ENCODE measurements at places on chromosomes 13 and 19.

- DNase-seq = no peak
These were observed 25.9 kb downstream of the ACSBG2 start for GRCh38 chr19:6161271-6161850.

DNA sequence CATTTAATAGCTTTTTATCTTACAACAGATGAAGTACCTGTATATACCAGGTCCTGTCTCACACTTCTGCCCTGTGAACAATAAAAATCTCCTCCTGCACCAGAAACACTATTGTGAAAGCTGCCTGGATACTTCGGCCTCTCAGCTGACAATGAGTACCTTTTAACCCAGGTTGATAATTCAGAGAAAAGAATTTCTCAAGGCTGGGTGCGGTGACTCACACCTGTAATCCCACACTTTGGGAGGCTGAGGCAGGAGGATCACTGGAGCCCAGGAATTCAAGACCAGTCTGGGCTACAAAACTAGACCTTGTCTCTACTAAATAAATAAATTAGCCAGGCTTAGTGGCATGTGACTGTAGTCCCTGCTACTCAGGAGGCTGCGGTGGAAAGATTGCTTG, 65.3 kb upstream of the TM9SF2 start:
- no peak for DNase-seq

DNA sequence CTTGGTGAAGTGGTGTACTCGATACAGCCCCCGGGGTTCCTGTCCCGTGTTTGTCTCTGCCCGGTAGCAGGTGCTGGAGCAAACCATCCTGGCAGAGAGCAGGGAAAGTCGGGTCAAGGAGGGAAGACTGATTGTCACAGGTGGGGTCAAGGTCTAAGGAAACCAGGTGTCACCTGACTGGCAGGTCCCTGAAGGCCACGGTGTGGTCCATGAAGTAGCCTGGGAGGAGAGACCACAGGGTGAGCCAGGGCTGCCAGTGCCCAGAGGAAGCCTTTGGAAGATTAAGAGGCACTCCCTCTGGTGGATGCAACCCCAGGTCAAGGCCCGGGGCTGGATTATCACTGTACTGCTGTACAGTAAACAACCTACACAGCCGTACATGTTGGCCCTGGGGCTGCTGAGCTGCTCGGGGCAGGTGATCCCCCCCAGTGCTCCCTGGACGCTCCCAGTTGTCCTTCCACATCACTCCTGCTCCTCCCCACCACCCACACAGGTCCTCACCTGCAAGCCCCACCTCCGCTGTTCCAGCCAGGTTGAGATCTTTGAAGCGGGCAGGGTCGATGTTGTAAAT, 6.0 kb upstream of the CCER2 start:
- DNase-seq = no peak

DNA sequence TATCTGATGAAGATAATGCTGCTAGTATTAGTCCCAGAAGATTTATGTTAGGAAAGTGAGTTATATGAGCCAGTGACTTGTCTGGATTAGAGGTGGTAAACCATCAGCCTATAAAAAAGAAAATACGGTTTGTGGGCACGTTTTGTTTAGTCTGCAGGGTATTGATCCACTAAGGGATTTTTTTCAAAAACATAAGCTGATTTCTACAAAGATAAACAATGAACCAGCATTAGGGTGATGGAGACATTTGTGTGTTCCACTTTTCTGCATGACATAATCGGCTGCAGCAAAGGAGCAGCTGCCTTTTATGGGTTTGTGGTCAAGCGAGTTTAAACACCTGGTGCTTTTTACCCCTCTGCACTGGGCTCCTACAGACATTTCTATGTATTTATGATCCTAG, 836.4 kb upstream of the GPC6 start:
- DNase-seq = no peak

DNA sequence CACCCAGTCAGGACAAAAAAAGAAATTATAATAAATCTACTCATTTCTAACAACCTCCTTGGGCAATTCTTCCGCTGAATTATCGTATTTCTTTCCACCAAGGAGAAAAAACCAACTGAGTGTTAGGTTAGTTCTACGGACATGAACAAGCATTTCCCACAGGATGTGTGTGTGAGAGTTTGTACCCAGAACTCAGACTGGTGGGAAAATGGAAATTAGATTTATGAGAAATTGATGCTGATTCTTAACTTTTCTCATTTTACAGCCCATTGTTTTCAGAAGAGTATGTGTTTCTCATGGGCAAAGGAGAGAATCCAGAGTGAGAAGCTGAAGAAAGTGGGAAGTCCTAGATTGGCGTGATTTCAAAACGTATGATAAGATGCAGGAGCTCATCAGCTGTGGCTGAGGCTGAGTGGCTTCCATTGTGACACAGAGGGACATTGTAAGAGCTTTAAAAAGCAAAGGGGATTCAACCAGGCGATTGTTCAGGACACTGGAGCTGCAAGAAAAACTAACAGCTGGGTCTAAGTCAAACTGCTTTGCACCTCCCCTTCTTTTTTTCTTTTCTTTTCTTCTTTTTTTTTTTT, 184.7 kb upstream of the ARGLU1 start:
- DNase-seq = no peak

- DNase-seq = peak; percentile 64
These were observed at the start of gene R3HDM4 for GRCh38 chr19:913080-913748. Gene R3HDM4, minus strand, starts transcription at chr19:913219. Its CDS starts 62 bp downstream, at chr19:913157.

GRCh38 chr19:13538601-13539253, 32.4 kb upstream of the CACNA1A start:
- no peak for DNase-seq

- no peak for DNase-seq
These were observed 19.7 kb downstream of the ZFR2 start for GRCh38 chr19:3849092-3849491.

- DNase-seq = no peak
These were observed 76.0 kb upstream of the TSC22D1 start for GRCh38 chr13:44652168-44652567.

GRCh38 chr19:50458396-50459066, 17.8 kb upstream of the EMC10 start:
- no peak for DNase-seq

DNA sequence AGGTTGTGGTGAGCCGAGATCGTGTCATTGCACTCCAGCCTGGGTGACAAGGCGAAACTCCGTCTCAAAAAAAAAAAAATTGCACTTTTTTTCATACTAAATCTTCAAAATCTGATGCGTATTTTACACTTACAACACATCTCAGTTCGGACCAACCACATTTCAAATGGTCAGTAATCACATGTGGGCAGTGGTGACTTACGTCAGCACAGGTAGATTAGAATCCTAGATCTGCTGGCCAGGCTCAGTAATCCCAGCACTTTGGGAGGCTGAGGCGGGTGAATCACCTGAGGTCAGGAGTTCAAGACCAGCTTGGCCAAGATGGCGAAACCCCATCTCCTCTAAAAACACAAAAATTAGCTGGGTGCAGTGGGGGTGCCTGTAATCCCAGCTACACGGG, 1.6 kb upstream of the FARSA start:
- no peak for DNase-seq

- DNase-seq = no peak
These were observed 34.0 kb upstream of the PEG3 start for GRCh38 chr19:56874530-56874929.

GRCh38 chr19:48634036-48634342, 3.2 kb downstream of the DBP start:
- no peak for DNase-seq

DNA sequence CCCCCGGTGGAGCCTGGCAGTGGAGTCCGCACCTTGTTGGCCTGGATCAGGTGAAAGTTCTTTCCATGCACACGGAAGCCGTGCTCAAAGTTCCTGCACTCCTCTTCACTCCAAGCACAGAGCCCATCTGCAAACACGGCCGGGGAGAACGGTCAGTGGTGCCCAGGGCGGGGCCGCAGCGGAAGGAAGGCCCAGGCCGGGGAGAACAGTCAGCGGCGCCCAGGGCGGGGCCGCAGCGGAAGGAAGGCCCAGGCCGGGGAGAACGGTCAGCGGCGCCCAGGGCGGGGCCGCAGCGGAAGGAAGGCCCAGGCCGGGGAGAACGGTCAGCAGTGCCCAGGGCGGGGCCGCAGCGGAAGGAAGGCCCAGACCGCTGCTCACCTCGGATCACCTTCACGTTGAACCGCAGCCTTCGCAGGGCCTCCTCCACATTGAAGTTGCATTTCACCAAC, 20.6 kb upstream of the PLPP2 start:
- no peak for DNase-seq

DNA sequence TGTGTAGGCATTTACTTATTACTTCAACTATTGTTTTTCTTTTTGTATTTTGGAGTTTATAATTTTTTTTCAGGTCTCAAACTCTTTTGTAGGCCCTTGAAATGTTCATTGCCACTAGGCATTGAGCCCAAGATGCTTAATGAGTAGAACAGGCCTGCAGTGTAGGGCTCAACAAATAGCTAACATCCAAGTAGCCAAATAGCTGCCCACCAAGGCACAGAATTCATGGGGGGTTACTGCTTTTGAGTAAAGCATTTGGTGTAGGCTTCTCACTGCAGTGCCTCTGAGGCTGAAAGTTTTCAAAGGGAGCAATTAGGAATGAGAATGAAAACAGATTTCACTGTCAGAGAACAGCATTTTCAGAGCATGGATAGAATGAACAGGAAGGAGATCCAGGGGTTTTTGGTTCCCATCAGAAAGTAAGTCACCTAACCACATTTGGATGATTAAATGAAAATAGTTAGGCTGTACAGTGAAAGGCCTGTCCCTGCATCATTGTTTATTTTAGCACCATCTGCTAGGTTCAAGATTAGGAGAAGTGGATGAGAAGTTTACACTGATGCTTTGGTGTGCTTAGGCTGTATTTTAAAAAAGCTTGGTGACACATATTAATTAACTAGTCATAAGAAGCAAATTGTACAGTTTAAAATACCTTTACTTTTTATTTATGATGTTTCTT, 61.0 kb downstream of the EDNRB start:
- no peak for DNase-seq

DNA sequence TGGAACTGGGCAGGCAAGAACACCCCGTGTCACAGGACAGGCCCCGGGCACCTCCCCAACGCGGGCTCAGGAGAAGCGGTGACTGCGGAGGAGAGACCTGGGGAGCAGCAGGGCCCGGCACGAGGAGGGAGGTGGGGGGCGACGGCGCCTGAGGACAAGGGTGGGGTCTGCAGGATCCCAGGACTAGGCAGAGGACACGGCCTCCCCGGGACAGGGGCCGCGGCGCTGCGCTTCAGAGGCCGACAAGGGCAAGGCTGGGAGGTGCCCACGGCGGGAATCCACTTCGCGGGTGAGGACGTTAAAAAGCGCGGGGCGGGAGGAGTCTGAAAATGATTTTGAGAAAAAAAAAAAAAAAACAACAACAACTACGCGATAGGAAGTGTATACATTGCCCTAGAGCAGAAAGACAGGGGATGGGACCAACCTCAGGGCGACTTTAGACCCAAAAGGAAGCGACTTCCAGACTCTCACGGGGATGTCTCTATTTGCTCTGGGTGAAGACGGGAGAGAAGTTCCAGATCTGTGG, 44.9 kb downstream of the ZNF611 start:
- DNase-seq = no peak

- no peak for DNase-seq
These were observed 11.3 kb downstream of the NCAN start for GRCh38 chr19:19223060-19223459.

GRCh38 chr19:10474962-10475451, 28.1 kb downstream of the KEAP1 start:
- DNase-seq = no peak

GRCh38 chr19:1259876-1260748, 9.0 kb upstream of the CIRBP start:
- peak; percentile 25 for DNase-seq

GRCh38 chr19:4375164-4376027, 25.0 kb downstream of the SH3GL1 start:
- peak; percentile 76 for DNase-seq

DNA sequence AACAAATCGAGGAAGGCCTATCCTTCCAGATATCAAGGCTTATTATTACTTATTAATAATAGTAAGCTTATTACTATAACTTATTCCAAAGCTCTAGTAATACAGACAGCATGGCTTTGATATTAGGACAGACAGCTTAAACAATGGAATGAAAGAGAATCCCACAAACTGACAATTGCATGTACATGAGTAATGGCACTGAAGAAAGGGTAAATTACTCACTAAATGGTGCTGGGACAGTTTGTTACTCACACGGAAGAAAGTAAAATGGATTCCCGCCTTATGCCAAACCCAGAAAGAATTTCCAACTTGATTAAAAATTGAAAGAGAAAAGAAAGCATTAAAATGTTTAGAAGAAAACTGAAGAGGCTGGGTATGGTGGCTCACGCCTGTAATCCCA, 60.3 kb downstream of the MIPEP start:
- DNase-seq = peak; percentile 48

- DNase-seq = no peak
These were observed 19.7 kb upstream of the ZBTB7A start for GRCh38 chr19:4086411-4086867.

DNA sequence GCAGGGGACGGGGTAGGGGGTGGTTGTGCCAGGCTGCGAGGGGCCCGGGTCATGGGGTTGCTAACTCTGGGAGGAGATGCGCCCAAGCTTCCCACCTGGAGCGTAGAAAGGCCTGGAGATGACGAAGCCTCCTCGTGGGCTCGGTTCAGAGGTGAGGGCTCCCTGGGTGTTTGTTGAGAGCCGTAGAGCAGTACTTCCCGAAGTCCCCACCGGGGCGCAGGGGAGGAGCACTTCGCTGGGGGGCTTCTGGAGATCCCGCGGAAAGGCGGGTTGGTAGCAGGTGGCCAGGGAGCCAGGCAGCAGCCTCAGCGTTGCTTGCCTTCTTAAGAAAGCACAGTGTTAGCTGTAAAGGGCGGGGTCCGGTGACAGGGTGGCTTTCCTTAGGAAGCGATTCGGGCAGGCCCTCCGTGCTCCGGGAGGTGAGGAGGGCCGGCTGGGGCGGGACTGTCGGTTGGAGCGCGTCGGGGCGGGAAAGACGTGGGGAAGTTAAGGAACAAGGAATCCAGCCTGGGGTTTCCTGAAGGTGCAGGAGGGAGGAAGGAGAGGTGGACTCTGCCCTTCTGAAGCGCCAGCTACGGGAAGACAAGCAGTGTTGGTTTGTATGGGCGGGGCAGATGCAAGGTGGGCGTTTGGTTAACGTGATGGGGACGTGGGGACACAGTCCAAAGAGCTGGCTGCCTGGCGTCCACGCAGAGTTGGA, 3.3 kb downstream of the VSTM2B start:
- no peak for DNase-seq

GRCh38 chr13:26112843-26113242, 61.0 kb upstream of the SHISA2 start:
- DNase-seq = no peak

DNA sequence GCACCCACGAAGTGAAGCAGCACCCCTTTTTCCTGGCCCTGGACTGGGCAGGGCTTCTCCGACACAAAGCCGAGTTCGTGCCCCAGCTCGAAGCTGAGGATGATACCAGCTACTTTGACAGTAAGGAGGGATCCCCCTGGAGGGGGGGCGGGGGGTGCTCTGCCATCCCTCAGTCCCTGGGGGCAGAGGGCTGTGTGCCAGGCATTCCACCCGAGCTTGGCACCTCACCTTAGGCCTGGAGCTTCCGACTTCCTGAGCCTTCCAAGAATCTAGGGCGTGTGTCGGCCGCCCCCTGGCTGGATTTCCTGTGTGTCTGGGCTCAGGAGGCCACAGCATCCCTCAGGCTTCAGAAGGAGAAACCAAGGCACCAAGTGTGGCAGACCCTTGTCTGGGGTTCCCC, 15.7 kb upstream of the PIK3R2 start:
- no peak for DNase-seq

- no peak for DNase-seq
These were observed 79.4 kb downstream of the MBNL2 start for GRCh38 chr13:97301382-97302095.
